ENCODE measurements at places on chromosomes 3 and 15. TPM values are rescaled to one million over a fixed set of nuclear protein-coding genes. Genes with fewer than 3 reads are reported as not detected.

- DNase-seq, result no peak
These were observed 18.2 kb upstream of the JMJD7 start for GRCh38 chr15:41809526-41810220.

- DNase-seq, result no peak
These were observed 249.5 kb downstream of the NAALADL2 start for GRCh38 chr3:175108613-175109151.

DNA sequence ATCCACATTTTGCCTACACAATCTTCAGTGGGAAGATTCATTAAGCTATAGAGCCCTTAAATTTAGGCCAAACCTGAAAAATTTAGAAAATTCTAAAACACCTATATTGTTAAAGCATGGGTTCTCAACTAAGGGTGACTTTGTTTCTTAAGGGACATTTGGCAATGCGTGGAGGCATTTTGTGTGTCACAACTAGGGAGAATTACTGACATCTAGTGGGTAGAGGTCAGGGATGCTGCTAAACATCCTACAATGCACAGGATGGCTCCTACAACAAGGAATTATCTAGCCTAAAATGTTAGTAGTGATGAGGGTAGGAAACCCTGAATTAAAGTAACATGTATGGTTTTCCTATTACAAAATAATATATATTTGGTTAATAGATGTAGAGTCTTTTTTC, 55.8 kb downstream of the TBC1D5 start:
- no peak for DNase-seq

GRCh38 chr3:65596571-65597225, 442.0 kb downstream of the MAGI1 start:
- DNase-seq, result peak; percentile 8

Gene GATA2
- polyA plus RNA-seq, result 0.67 TPM

Gene SLC24A5
- polyA plus RNA-seq, result not detected
